ENCODE measurements at places on chromosomes 5 and 9. TPM values are rescaled to one million over a fixed set of nuclear protein-coding genes. Genes with fewer than 3 reads are reported as not detected.

- DNase-seq = no peak
These were observed 282.6 kb downstream of the IRX1 start for GRCh38 chr5:3878267-3878666.

DNA sequence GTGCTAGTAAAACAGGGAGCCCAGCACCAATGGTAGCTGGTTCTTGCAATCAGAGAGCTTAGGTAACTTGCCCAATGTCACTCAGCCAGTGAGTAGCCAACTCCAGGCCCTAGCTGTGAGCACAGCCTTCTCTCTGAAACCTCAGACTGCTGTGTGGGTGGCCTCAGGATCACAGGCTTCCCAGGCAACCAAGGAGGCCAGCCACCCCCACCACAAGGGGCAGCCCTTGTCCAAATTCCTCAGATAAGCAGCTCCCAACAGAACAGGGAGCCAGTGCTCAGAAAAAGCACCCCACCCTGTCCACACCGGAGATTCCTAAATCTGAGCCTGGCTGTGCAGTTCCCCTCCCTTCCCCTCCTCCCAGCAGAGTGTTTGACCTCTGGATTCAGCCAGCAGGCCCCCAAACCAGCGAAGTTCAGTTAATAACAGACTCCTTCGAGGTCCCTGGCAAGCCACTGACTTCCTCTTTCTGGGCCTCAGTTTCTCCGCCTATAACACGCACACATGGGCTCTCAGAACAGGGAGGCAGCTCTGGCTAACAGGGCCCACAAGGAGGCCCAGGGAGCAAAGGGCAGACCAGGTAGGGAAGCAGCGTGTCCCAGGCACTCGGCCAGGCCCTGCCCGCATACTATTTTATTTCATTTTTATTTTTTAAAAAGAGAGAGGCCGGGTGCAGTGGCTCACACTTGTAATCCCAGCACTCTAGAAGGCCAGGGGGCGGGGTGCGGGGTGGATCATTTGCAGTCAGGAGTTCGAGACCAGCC is 2.7 kb downstream of the EEIG1 start:
- DNase-seq = peak; percentile 49

DNA sequence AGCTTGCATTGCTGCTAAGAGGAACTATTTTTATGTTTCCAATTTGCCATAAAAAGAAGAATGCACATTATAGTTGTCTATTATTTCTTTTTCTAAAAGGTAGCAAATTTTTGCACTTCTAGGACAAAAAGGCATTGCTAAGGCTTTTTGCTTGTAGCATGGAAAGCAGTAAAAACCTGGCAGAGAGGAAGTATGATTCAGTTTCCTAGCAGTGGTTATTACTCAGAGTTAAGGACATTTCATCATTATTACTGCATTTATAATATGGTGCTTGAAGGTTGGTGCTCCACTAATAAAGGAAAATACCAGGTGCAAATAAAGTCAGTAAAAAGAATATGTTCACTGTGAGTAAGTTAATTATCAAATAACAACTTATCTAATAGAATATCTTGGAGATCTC is 179.8 kb upstream of the PLPPR1 start:
- no peak for DNase-seq

- no peak for DNase-seq
These were observed 34.9 kb downstream of the BICD2 start for GRCh38 chr9:92729735-92730155.

DNA sequence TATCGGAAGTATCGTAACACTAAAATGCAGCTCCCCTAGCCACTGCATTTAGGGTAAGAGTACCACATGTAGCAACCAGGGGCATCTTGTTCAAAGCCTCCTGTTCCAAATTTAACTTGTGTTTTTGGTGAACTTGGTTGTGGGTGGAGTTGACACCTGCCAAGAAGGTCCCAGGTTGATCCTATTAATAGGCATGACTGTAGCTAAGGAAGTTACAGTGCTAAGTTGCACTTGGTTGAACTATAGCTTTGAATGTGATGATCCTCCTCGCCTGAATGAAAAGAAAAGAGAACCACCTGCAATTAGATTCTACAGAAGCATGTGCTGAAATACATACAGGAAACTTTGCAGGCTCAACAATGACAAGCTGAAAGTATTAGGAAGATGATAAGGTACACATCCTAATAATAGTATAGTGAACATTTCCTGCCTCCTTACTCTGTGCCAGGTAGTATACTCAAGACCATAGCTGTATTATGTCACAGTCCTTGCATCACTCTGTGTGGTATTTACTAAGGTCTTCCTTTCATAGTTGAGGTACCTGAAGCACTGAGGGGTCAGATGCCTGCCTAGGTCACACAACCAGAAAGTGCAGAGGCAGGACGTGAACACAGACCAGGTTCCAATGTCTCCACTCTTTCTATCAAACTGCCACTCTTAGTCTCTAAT is 64.5 kb upstream of the PIP5K1B start:
- no peak for DNase-seq

DNA sequence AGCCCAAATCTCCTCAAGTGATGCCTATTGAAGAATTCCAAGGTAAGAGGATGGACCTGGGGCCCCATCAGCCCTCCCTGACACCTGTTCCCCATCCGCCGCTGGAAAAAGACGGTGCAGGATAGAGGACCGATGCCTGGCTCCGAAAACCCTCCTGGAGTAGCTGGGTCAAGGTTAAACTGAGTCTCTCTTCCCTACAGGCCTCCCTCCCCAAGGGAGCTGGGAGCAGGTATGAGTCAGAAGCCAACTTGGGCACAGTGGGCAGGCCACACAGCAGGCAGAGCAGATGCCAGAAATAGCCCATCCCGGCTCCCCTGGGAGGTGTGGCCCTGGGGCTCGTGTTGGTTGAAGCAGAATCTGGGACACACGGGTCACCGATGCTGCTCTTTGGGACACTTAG is 75.6 kb downstream of the NTNG2 start:
- DNase-seq = no peak

- no peak for DNase-seq
These were observed 480.8 kb downstream of the GADD45G start for GRCh38 chr9:90085633-90086032.

DNA sequence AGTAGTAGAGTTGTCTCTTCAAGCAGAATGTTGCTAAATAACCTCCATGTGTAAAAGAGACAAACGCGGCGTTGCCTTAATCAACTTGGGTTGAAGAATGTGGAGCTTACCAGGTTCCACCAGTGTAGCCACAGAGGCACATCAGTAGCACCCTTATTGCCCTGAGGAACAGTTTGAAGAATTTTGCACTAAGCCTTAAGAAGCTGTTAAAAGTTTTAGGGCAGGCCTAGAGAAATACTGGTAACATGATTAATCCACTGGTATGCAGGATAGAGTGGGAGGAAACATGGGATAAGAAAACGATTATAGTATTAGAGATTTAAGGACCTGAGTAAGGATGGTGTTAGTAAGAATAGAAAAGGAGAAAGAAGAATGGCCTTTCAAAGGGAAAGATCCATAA is 100.6 kb downstream of the ZCCHC7 start:
- DNase-seq = no peak

GRCh38 chr9:87810679-87811178 is 71.9 kb upstream of the SPATA31E1 start:
- DNase-seq = no peak

GRCh38 chr5:66520854-66521253 is 75.3 kb upstream of the MAST4 start:
- no peak for DNase-seq

DNA sequence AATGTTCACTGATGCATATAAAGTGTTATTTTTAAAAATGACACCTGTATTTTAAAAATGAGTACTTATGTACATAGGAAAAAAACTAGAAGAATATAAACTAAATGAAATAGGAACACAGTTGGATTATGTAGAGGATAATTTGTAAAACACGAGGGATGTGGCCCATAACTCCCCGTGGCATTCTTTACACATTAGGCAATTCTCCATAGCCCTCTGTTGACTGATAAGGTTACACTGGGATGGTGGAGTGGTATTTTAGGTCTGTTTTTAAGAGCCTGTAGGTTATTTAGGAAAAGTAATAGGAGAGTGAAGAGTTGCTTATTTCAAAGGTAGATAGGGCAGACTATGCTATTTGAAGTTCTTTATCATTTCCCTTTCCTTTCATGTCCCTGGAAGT is 1.8 kb downstream of the CAVIN4 start:
- no peak for DNase-seq

DNA sequence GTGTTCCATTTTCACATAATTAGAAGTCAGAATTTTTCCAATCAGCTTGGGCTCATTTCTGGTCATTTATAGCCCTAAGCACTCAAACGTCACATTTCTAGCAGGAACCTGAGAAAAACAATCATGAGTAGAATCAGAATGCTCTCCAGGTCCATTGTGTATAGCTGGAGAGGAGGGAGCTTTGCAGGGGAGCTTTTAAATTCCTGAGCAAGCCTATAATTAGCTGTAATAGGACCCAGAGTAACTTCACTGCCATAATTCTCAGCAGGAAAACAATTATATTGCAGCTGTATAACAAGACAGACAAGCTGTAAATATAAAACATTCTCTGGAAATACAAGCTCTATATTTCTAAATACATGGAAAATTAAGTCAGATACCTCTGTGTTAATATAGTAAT is 637.6 kb upstream of the SGCD start:
- no peak for DNase-seq

DNA sequence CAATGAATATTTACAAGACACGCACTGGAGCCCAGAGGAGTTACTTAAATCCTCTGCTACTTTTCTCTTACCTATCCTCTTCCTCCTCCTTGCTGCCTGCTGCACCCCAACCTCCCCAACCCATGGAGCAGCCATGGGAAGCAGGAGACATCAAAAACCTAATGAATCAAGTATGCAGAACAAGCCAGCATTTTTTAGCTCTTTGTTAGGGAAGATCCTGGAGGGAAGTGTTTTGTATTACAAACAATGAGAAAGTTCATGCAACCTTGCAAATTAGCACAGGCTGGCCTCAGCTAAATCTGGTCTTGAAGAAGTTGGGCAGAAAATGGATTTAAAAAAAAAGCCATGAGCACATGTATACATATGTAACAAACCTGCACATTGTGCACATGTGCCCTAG is 498.8 kb downstream of the KIF4B start:
- DNase-seq = no peak

DNA sequence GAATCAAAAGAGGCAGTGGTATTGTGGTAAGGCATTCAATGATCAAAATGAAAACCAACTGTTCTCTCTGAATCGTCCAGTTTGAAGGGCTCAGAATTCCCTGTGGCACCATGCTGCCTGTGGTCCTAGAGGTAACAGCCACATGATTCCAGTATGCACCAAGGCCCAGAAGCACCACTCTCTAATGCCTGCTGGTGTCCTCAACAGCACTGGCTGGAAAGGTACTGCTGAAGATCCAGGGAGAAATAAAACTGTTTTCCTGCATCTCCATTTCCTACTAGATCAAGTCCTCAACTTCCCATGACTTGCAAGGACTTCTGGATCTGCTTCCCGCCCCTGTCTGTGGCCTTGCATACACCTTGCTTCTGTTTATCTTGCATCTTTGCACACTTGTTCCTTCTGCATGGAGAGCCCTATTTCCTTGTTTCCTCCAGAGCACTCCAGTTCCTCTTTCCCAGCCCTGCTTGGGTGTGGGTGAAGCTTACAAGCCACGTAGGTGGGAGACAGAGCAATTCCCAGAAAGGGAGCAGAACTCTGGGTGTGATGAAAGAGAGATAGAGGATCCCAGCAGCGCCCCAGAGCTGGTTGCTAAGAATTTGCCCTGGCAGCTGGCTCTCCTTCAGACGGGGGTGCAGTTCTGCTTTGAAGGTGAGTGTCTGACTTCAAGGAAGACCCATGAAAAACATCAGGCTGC is 41.0 kb upstream of the EQTN start:
- DNase-seq = no peak

DNA sequence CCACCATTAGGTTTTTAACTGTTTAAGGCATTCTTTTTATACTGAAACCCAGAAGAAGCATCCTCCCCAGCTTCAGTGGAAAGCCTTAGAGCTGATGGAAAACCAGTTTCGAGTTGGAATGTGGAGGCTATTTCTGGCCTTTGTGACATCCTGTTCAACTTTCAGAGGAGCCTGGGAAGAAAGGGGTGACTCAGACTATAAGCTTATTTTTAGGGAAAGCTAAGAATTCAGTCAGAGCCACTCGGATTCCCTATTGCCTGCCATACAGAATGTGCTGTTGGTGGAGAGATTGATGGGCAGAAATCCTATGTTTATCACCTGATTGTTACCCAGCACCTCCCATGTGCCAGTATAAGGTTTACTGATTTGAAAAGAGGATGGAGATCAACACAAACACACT is 19.8 kb downstream of the PALM2AKAP2 start:
- no peak for DNase-seq

DNA sequence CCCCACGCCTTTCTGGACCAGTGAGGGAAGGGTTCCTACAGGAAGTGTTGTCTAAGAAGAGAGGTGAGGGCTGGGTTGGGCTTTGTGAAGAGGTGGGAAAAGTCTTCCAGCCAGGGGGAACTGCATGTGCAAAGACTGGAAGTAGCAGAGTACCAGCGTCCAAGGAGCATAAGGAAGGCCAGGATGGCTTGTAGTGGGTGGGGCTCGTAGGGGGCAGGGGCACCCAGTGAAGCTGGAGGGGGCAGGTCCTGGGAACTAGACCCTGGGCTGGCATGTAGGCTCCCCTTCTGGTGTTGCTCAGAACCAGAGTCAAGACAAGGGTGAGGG is 20.4 kb downstream of the PRRX2 start:
- no peak for DNase-seq

GRCh38 chr9:116419181-116419580 is 265.6 kb downstream of the PAPPA start:
- no peak for DNase-seq

DNA sequence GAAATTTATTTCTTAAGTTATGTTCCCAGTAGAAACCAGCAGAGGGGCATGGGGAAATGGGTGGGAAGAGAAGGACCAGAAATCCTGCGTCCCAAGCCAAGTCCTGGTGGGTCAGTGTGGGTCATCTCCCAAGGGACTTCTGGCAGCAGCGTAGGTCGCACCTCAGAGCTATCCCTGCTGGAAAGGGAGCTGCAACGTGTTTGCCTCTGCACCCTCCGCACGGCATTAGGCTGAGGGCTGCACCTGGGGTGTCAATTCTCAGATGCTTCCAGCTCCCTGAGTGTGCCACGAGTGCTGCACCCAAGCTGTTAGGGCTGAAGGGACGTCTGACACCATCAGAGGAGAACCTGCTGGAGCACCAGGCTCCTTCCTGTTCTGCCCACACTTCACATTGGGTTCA is 182.8 kb downstream of the CACNA1B start:
- DNase-seq = no peak

DNA sequence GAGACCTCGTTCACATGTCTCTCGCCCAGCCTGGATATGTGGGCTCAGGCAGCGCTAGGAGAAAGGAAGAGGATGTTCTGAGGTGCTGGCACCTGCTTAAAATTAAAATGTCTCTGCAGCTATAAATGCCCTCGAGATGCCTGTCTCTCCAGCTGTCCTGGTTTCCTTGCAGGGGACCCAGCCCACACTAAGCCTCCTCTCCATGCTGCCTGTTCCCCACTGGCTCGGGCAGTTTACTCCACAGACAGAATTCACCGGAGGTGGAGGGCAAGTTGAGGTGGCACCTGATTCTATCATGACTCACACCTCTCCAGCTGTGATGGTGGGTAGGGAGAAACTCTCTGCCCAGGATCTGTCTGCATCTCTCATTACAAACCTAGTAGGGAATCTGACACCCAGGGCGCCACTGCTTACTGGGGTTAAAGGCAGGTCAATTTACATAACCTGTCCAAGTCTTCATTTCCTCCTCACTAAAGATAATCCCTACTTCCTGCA is 420.9 kb downstream of the SPOCK1 start:
- DNase-seq = no peak

- DNase-seq = no peak
These were observed 42.3 kb upstream of the CLPTM1L start for GRCh38 chr5:1387059-1387755.

- DNase-seq = no peak
These were observed 25.7 kb downstream of the RAPGEF1 start for GRCh38 chr9:131714161-131714646.

Gene SMIM32
- total RNA-seq = 0.18 TPM

Gene CDKN2B-AS1
- 0.21 TPM for total RNA-seq

Gene LCN15
- total RNA-seq = 0.52 TPM

Gene GZMA
- not detected for total RNA-seq

Gene HRCT1
- not detected for total RNA-seq
